Stimulated activated CD4-positive, alpha-beta T cell treated with anti-CD3 and anti-CD28 coated beads, Interleukin-4, amount 100 ng/mL, for 1 hour (primary cell): ENCODE measurements at places on chromosomes 5 and 9.

DNA sequence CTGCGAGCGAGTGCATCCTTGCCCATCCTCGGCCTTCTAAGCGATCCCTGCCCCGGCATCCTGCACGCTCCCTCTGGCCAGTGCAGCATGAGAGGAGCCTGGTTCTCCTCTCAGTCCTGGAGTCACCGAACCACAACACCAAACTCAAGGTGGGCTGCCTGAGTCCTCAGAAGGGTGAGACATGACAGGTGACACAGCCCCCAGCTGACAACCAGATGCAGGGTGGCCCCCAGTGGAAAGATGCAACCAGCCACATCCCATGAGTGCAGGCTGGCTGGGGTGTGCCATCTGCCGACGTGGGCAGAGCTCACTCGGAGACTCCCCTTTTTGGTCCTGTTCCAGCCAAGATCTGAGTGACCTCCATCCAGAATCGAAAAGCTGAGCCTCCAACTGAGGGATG is 58.4 kb downstream of the COL23A1 start:
- DNase-seq = no peak

GRCh38 chr5:35032356-35032755 is 15.4 kb downstream of the AGXT2 start:
- DNase-seq = no peak

DNA sequence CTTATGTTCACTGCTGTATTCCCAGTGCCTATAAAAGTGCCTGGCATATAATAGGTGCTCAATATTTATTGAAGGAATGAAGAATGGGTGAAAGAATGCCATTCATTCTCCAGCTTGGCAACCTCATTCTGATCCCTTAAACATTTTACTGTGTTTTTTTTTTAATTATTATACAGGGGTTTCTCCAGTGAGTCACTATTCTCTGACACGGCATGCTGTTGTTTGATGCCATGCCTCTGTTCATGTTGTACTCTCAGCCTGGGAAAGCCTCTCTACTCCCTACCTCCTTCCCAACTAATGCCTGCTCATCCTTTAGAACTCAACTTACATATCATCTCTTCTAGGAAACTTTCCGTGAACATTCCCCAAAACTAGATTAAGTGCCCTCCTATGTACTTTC is 70.2 kb upstream of the PHF24 start:
- DNase-seq = no peak

- DNase-seq = no peak
Observed at GRCh38 chr5:136194576-136194975, 1.6 kb upstream of the SMIM32 start.

GRCh38 chr9:95605816-95606488 is 89.2 kb upstream of the PTCH1 start:
- DNase-seq = no peak

DNA sequence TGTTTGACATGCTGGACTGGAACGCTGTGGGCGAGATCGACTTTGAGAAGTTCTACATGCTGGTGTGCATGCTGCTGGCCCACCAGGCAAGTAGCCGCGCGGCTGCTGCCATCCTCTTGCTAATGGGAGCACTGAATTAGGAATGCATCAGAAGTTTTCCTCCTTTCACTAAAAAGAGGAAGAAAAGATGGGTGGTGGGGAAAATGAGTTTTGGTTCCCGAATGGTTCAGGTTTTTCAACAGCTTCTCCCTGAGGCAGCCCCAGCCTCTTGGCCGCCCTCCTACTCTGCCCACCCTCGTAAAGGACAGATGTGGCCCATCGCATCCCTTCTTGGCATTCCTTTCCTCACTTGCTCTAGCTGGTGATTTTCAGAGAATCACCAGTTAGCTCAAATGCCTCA is 5.5 kb downstream of the EFCAB9 start:
- DNase-seq = no peak

- DNase-seq = no peak
Observed at GRCh38 chr9:86135371-86135770, 36.0 kb upstream of the GOLM1 start.

- DNase-seq = no peak
Observed at GRCh38 chr9:99677281-99677680, 144.4 kb upstream of the NR4A3 start.

- DNase-seq = no peak
Observed at GRCh38 chr9:81499021-81499454, 190.3 kb downstream of the TLE1 start.

DNA sequence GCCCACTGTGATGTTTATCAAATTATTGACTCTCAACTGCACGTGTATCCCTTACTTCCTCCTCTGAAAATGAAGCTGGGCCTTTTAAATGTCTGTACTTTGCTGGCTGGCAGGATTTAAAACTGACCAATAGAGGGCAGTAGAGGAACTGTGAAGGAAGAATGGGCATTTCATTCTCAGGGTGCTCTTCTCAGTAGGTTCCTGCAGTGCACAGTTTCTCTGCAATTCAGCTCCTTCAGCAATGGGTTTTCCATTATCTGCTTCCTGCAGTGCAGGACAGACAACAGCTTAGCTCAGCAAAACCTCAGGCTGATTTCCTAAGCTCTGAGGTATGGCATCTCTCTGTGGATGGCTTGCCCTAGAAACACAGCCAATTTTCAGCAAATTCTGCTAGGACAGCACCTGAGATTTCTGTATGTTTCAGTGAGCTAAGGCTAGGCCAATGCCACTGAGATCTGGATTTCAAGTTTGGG is 298.4 kb upstream of the PRDM9 start:
- DNase-seq = no peak

- DNase-seq = no peak
Observed at GRCh38 chr9:21510806-21511205, 28.7 kb upstream of the IFNE start.

DNA sequence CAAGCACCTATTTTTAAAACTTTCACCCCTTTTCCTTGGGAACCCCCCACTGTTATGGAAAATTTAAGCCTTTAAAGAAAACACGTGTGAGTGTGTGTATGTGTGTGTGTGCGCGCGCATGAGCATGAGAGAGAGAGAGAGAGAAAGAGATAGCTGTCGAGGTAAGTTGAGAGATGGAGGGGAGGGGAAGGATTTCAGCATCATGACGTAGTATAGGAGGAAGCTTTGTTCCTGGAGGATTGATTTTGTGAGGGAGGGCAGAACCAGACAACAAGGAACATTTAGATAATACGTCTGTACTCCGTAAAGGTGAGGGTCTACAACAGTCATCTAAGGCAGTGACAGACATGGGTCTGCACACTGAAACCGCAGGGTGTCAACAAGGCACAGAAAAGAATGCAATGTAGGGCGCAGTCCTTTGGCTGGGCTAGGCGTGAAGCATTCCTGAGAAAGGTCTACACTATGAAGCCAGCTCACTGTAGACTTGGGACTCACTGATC is 227.7 kb downstream of the SMARCA2 start:
- no peak for DNase-seq

- DNase-seq = no peak
Observed at GRCh38 chr9:97704345-97704677, 7.2 kb upstream of the XPA start.

DNA sequence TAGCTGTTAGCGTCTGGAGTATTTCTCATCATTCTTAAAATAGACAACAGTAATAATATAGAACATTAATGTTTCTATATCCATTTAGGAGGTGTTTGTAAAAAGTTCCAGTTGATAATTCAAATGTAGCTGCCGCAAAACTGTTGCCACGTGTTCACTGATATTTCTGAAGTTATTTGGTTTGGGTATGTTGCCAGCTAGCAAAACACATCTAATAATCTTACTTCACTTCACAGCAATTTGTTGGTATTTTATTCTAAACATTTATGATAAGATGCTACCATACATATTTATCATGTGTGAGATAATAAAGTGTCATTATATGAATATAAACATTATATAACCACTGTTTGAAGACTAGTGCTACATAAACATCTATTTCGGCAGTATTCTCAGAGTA is 101.6 kb downstream of the CDH12 start:
- no peak for DNase-seq

GRCh38 chr5:82405618-82406204 is 127.6 kb upstream of the RPS23 start:
- DNase-seq = no peak

DNA sequence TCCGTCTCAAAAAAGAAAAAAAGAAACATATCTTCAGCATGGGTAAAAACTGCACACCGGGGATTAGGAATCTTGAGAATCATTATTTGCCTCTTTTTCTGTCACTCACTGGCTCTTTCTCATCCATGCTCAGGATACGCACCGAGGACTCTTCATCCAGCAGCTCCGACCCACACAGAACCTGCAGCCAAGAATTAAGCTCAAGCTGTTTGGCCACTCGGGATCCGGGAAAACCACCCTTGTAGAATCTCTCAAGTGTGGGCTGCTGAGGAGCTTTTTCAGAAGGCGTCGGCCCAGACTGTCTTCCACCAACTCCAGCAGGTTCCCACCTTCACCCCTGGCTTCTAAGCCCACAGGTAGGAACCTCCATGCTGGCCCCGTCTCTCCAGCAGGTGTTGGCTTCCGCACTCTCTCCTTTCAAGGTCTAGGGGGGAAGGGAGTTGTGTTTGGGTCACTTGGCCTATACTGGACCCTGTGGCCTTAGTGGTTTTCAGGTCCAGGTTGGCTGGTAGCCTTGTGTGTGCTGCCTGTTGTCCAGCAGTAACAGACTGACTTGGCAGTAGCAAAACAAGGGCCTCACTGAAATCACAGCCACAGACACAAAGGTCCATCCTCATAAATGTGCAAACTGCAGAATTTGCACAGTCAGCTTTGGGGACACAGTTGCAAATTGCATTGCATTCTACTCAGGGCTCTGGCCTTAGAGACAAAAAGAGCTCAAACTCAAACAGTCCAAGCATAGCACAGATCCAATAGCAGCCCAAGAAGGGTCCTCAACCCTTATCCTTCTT is 44.5 kb upstream of the CTSL start:
- DNase-seq = no peak

GRCh38 chr5:78806544-78806943 is 158.0 kb upstream of the LHFPL2 start:
- no peak for DNase-seq

GRCh38 chr5:151018846-151019245 is 1.5 kb upstream of the GPX3 start:
- DNase-seq = no peak

- no peak for DNase-seq
Observed at GRCh38 chr5:53126521-53126920, 17.0 kb upstream of the MOCS2 start.
